ENCODE measurements at places on chromosomes 6 and 20.

DNA sequence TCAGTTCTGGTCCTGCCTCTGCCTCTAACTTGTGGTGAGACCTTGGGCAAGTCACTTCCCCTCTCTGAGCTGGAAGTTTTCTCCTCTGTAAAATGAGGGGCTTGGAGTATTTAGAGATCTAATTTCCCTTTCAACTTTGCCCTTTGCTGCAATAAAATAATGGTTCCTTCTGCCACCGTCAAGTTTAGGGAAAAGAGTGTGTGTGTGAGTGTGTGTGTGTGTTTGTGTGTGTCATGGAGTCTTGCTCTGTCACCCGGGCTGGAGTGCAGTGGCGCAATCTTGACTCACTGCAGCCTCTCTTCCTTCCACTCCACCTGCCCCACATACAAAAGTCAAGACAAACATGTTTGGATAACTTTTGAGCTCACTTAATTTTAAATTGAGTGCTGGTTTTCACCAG lies 39.2 kb upstream of the PIM1 start:
- DNase-seq = no peak

DNA sequence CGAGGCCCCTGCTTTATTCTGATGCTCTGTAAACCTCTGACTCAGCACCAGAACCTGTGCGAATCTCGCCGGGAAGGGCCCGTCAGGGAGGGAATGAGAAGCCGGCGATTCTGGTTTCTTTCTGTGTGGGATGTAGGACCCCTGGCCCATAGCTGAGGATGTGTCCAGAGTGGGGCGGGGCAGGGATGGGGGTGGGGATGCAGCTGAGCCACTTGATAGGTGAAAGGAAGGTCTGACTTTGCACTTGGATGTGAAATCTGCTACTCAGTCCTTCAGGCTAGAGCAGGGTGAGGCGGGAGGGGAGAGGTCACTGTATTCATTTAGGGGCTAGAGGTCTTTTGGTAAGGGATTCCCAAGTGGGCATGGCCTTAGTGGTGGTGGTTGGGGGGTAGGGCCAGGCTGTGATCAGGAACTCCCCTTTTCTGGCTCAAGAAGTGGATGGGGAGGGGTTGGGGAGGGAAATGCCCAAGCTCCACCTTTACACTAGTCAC lies 2.3 kb downstream of the TOX2 start:
- DNase-seq = no peak

DNA sequence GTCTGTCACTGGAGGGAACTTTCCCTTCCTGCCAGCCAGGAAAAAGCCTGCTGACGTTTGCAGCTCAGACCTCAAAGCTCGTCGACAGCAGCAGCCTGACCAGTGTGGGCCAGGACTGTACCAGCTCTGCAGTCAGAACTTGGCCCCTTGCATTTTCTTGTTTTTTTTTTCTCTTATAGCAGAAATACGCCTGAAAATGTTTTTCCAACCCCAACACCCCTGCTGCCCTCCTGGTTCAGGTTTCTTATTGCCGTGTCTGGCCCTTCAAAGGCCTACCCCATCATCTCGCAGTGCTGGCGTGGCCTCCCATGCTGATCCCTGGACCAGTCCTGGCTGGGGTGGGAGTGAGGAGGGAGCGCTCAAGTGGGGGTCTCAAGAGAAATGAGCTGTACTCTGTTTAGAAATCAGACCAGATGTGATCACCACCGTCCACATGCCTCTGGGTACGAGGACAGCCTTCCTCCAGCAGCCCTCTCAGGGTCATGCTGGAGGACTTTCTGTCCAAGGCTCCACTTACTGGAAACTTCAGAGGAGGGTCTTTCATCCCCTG lies 169.0 kb downstream of the FOXC1 start:
- DNase-seq = no peak

DNA sequence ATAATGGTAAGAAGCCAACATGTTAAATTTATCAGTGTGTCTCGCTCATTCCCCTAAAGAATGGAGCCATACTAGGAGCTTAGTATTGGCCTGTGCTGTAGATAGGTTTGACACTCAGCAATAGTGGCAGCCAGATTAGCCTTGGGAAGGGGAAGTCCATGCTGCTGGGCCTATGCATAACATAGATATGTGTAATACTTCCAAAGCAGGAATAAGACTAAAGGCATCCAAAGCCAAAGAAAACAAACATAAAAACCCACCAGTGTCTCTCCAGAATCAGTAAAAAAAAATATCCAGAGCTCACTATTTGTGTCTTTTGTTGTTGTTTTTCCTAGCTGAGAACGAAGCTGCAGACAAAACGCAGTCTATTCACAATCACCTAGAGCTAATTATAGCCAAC lies 104.2 kb upstream of the STXBP5 start:
- no peak for DNase-seq

GRCh38 chr6:25384967-25385366 lies 105.8 kb downstream of the CARMIL1 start:
- no peak for DNase-seq

DNA sequence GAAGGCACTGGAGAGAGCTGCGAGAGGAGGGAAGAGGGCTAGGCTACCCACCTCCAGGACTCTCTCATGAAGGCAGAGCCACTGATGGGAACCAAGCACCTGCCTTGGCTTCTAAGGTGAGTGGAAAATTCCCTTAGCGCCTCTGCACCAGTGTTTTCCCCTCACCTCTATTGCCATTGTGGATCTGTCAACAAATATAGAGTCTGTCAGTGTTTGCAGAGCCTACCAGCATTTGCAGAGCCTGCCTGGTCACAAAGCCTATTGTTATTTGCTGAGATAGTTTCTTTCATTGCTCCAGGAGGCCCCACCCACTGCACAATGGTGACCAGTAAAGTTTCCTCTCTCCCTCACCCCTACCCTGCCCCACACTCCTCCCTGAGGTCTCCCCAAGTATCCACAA lies 141.9 kb downstream of the MRPL14 start:
- DNase-seq = no peak

GRCh38 chr6:167409694-167410093 lies 84.8 kb downstream of the TTLL2 start:
- DNase-seq = no peak

- DNase-seq = no peak
These were observed 56.5 kb upstream of the RNF144B start for GRCh38 chr6:18330548-18331081.

GRCh38 chr6:44135173-44135758 lies 7.9 kb downstream of the TMEM63B start:
- DNase-seq = no peak

DNA sequence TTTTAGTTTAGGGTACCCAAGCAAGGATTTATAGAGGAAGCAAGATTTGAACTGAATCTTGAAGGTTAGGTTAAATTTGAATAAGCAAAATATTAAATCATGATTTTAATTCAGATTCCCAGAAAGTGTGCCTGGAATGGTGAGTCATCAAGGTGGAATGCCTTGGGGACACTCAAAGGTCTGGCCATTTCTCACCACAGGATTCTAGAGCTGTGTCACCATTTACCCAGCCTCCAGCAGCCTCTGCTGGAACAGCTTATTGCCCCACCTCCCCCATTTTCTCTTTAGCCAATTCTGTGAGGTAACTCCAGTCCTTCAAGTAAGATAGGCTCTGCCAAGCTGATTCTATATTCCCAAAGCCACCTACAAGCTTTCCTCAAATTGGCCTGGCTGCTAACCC lies 181.4 kb downstream of the SIM1 start:
- DNase-seq = no peak

- DNase-seq = no peak
These were observed 38.5 kb downstream of the PANK2 start for GRCh38 chr20:3927486-3928291.

DNA sequence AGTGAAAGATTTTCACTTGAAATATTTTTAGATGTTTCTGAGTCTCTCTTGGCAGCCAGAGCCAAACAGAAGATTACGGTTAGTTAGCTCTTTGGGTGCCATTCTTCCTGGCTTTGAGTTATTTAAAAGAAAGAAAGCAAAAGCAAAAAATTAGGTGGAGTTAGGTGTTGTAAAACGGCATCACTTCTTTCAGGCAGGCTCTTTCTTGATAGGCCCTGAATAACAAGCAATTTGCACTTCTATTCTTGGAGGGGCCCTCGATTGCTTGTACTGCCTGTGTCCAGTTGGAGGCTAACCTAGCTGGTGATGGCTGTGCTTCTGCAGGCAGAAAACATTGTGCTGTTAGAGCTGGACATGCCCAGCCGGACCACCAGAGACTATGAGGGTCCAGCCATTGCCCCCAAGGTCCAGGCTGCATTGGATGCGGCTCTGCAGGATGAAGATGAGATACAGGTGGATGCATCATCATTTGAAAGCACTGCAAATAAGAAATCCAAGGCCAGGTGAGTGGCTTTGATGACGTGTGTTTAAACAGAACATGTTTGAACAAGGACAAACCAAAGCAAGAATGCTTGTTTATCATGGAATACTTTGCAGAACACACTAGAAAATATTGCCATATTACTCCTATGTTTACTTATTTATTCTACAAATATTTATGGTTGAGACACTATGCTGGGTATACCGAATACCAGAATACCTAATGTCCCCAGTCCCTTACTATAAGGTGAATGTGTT lies 28.1 kb upstream of the ASXL1 start:
- no peak for DNase-seq

- DNase-seq = no peak
These were observed 637.4 kb upstream of the MARCKS start for GRCh38 chr6:113219783-113220182.

DNA sequence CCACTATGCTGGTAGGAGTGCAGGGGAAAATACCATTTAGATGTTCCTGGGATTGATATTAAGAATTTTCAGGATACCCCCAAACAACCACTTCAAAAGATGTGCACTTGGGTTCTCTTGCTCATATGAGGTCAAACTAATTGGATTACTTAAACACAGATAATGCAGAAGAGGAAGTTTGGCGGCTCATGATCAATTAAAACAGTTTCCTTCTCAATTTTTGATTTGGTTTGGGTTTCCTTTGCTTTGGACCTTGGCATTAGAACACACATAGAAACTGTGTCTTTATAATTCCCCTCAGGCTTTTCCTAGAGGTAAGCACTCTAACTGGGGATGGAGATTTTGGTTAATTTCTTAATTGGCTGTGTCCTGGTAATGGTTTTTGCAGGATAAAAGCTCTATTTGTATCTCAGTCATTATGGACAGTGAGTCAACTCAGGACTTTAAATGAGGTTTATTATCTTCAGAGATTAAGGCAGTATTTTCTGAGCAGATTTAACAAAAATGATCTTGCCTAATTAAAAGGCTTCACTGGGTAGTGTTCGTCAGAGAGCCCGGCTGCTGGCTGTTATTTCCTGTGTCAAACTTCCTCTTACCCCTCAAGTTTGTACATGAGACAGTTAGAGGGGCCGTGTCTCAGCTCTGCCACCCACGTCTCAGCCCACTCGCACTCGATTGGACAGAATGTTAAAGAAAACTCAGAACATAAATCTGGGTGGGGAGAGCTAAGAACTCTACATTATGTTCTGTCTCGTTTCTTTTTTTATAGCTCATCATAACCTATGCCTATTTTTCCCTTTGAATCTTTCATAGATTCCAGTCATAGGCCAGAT lies 50.3 kb upstream of the PREP start:
- peak; percentile 29 for DNase-seq

DNA sequence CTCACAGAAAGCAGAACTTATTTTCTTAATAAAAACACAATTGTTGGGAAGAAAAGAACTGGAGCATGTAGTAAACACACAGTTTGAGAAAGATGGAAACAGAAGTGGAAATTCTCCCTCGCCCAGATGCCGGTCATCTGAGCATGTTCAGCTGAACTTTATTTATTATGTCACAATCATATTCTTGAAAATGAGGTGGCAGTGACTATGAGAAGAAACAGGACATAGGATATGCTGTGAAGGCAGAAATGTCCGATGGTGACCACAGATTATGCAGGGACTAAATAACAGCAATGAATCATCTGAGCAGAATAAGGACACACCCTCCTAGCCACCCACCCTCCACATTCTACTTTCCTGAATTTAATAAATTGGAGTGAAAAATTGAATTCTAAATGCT lies 425.3 kb upstream of the NOX3 start:
- DNase-seq = no peak

GRCh38 chr6:13229205-13230085 lies 98.9 kb downstream of the TBC1D7 start:
- DNase-seq = no peak

DNA sequence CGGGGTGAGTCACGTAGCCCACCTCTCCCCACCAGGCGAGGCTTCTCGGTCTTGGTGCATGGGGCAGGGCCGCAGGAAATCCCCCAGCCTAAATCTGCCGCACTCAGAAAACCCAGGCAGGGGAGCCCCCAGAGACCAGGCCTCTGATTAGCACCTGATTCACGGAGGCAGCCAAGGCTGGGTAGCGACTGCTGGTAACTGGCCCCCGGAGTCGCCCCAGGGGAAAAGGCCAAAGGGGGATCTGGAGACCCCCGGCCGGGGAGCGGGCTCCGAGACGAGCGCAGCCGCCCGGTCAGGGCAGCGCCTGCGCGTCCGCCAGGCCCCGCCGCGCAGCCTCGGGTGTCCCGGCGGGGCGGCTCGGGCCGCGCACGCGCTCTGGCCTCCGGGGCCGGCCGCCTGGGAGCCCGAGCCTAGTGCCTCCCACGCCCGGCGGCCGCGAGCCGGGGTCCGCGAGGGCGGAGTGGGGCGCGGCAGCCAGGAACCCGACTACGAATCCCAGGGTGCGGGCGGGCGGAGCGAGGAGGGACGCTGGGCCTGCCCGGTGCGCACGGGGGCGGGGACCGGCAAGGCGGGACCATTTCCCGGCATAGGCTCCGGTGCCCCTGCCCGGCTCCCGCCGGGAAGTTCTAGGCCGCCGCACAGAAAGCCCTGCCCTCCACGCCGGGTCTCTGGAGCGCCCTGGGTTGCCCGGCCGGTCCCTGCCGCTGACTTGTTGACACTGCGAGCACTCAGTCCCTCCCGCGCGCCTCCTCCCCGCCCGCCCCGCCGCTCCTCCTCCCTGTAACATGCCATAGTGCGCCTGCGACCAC lies at the start of gene DUSP22:
Gene DUSP22, plus strand, starts transcription at position 791 of the 809 bp plus-strand sequence. CDS start 53 bp downstream, outside the sequence.
- DNase-seq = peak; percentile 65

DNA sequence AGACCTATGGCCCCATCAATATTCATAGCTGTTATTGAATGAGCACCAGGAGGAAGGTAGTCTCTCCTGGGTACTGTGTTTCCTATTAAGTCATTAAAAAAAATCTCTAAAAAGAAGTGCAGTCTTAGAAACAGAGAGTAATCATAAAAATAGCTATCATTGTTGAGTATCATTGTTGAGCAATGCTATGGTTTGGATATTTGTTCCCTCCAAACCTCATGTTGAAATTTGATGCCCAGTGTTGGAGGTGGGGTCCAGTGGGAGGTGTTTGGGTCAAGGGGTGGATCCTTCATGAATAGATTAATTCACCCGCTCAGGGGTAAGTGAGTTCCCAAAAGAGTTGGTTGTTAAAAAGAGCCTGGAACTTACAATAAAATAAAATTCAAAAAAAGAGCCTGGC lies 88.1 kb upstream of the IYD start:
- no peak for DNase-seq

Data from stimulated activated CD8-positive, alpha-beta memory T cell treated with anti-CD3 and anti-CD28 coated beads, Interleukin-7, amount 100 ng/mL, for 1 hour (primary cell).